Upper lobe of right lung (tissue), 1 donor: ENCODE measurements at places on chromosomes 11 and 22.

- no peaks in the 10 kb centered on the region for H3K27me3 ChIP-seq
- H3K4me3 ChIP-seq: no peak overlapping the region
- no peak overlapping the region for H3K27ac ChIP-seq
Observed at GRCh38 chr11:16028419-16028818, 327.9 kb downstream of the SOX6 start.

GRCh38 chr22:28883917-28884746, 760 bp downstream of the ZNRF3 start:
- no peaks in the 10 kb centered on the region for H3K36me3 ChIP-seq
- H3K4me3 ChIP-seq: peak overlapping the region; percentile 57
- H3K4me1 ChIP-seq: peaks cover 11% of the 10 kb centered on the region
- no peak overlapping the region for H3K27ac ChIP-seq

DNA sequence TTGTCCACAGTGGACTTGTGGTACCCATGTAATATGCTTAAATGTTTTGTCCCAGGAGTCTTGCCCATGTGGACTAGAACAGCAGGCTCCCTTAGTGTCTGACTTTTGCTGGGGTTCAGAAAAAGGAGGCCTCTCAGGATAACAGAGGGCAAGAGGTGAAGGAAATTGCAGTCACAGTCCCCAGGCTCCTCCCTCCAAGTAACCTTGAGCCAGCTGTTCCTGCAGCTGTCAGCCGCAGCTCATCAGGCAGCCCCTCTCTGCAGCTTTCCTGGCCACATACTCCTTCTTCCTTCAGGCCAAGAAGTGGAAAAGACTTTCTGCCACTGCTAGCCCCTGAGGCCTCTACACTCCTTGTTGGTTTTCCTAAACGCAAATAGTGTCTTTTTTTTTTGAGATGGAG, 6.3 kb upstream of the MYO18B start:
- H3K27ac ChIP-seq: no peak overlapping the region
- H3K4me1 ChIP-seq: no peaks in the 10 kb centered on the region
- H3K36me3 ChIP-seq: no peaks in the 10 kb centered on the region
- no peaks in the 10 kb centered on the region for H3K27me3 ChIP-seq
- DNase-seq: no peak

DNA sequence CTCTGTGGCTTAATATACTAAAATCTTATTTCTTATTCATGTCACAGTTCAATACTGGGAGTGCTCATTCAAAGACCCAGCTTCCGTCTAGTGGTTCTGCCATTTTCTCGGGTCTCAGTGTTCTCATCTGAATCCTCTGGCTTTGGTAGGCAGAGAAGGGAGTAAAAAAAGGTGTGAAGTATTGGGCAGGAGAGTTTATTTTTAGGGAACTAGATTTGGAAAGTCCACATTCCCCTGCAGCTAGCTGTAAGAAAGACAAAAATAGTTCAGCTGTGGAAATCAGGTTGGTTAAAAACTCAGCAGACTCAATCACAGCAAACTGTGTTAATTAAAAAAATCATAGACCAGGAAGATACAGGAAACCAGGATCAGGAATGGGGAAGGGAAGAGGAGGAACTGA, 4.1 kb upstream of the LYVE1 start:
- H3K27ac ChIP-seq: no peak overlapping the region
- no peaks in the 10 kb centered on the region for H3K36me3 ChIP-seq
- H3K27me3 ChIP-seq: no peaks in the 10 kb centered on the region
- no peak overlapping the region for H3K4me3 ChIP-seq
- H3K4me1 ChIP-seq: no peaks in the 10 kb centered on the region
- DNase-seq: no peak

DNA sequence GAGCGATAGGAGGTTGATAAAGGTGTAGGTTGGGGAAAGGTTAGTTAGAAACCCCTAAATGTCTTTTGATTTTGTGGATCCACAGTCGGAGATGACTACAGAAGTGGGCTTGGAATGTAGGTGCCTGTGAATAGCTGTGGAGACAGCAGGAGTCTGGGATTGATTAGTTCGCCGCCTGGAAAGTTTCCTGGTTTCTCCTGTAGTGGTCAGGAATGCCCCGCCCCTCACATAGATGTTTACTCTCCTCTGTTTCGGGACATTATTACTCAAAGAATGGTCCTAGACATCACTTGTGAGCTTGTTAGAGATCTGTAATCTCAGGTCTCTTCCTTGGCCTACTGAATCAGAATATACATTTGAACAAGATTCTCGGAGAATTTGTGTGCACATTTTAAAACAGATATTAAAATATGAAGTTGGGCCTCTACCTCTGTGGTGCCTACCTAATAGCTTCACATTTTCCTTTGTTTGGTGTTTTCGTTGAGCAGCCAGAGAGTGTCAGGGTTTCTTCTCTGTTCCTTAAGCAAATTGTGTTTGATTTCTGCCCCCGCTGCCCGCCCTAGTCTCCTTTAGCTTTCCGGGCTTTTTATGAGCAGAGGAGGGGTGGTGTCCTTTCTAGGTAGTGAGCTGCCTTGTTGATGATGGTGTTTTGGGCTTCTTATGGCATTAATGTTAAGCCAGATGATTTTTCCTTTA, 89.4 kb downstream of the PPP6R3 start:
- H3K4me1 ChIP-seq: peaks cover 44% of the 10 kb centered on the region
- H3K4me3 ChIP-seq: no peak overlapping the region
- peak overlapping the region; percentile 43 for H3K27ac ChIP-seq
- peaks cover 89% of the 10 kb centered on the region for H3K36me3 ChIP-seq
- no peak for DNase-seq

DNA sequence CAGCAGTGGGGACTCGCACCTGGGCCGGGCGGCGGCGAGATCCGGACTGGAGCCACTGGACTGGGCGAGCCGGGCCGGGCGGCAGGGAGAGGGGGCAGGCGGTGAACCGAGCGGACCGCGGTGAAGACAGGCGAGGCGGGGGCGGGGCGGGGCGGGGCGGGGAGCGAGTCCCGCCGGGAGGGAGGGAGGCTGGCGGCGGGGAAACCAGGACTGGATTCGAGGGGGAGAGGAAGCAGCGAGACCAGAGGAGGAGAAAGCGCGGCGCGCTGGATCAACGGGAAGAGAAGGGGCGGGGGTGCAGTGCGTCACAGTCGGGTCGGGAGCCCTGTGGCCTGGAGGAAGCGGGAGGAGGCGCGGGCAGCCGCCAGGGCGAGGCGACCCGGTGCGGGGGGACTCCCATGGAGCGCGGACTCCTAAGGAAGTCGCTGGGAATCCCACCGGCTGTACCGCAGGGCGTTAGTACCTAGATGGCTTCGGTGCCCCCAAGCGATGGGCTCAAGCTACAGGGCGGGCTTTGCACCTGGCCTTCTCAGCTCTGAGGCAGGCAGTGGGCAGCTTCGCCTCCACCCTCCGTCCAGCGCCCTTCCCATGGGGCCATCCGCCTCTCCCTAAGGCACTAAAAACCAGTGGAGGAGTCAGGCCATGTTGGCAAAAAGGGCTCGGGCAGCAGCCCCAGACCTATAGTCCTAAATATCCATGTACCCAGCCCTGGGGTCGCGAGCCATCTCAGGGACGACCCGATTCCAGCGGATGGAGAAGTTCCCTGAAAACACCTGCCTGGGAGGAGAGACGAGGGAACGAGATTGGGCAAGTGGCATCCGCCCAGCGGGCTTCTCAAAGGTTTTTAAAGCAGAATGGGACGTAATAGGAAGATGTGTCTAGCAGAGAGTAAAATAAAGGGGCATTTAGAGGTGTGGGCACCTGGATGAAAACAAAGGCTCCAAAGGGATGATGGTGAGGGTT, at the start of gene TMEM121B:
TSS of gene TMEM121B (minus strand) at position 128 of the 963 bp plus-strand sequence. CDS start 233 bp downstream, outside the sequence.
- H3K4me3 ChIP-seq: peak within 1 kb of the TSS; percentile 54
- peaks cover 19% of the 10 kb centered on the region for H3K4me1 ChIP-seq
- H3K36me3 ChIP-seq: no peaks in the 10 kb centered on the region
- peaks cover 33% of the 10 kb centered on the region for H3K27me3 ChIP-seq
- no peak within 1 kb of the TSS for H3K27ac ChIP-seq

- no peak overlapping the region for H3K4me3 ChIP-seq
- H3K27ac ChIP-seq: no peak overlapping the region
- H3K27me3 ChIP-seq: no peaks in the 10 kb centered on the region
- no peaks in the 10 kb centered on the region for H3K36me3 ChIP-seq
Observed at GRCh38 chr11:36620246-36620645, 22.2 kb upstream of the RAG2 start.
